ENCODE measurements at places on chromosomes 1 and 21.

- no peak for DNase-seq
Observed at GRCh38 chr1:38672692-38673091, 186.9 kb downstream of the RRAGC start.

DNA sequence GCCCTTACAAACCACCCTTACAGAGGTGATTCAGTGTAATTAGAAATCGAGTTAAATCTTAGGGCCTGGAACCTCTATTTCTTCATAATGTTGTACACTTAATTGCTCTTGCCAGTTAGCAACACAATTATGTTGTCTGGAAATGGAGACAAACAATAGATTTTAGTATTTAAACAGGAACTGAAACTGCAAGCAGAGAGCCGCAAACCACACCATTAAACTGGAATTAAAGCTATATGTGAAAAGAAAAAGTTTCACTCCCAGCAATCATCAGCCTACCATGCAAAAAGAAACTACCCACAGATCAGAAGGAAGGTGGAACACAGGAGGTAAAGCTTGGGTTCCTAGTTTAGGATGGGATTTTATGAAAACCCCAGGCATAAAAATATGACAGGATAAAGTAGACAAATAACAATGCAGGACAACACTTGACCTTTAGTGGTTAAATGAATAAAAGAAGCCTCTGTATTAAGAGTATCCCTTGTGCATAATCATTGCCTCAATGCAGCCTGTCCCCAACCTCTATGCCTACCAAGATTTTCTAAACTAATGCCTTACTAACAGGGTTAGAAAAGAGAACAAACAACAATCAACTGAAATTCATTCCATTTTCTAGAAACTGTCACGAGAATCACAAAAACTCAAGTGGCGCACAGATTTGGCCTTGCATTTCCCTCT, 304.3 kb upstream of the ESRRG start:
- DNase-seq = no peak

DNA sequence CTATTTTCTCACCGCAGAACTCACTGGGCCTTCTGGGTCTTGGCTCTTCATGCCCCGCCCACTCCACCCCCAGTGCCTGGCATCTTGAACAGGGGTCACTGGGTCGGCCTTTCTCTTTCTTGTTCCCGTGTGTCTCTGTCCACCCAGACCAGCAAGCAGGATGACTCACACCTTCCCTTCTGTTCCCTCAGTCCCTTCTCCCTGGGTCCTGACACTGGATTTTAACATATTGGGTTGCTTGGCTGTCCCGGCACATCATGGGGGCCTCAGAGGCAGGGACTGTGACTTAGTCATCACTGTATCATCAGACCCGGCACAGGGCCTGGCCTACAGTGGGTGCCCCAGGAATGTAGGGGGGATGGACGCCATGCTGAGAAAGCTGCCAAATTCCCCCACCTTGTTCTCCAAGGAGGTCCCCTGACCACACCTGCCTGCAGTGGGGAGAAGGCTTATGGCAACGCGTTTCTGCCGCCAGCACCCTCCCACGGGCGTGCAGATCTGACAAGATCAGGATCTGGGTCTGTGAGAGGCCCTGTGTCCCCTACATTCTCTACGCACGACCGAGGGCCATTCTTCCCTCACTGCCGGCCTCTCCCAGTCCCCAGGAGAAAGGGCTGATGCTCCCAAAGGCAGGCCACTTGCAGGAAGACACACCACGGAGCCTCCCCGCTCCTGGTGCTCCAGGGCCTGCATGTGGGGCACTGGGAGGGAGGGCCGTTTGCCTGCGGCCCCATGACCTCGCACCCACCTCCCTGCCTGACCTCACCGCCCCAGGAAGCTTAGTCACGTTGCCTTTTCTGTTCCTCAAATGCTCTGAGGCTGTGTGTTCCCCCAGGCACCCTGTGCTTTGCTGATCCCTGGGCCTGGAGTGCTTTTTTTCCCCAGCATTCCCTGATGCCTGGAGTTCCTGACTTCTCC, 157.2 kb upstream of the TMEM51 start:
- no peak for DNase-seq

GRCh38 chr1:212139526-212140135, 104.1 kb downstream of the DTL start:
- DNase-seq = no peak

DNA sequence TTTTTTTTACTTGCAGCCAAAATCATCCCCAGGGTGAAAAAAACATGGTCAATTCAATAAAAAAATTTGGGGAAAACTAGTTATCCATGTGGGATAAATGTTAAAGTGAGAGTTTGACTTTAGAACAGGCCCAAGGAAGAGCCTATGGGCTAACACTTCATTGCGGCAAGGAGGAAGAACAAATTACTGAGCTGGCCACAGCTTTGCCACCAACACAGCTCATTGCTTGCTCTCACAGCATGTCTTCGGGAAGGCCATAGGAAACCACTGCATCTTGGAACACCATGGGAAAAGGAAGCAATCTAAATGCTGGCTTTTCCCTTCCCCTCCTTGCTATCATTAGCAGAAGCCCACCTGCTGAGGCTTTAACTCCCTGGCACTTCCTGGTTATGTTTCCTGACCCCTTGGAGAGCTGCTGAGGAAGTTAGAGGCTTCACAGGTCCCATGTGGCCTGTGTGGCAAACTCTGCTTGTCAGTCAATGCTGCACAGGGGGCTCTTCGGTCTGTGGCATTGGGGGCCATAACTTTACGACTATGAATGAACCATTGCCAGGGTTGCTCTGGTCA, 86.0 kb downstream of the SLC25A24 start:
- no peak for DNase-seq

DNA sequence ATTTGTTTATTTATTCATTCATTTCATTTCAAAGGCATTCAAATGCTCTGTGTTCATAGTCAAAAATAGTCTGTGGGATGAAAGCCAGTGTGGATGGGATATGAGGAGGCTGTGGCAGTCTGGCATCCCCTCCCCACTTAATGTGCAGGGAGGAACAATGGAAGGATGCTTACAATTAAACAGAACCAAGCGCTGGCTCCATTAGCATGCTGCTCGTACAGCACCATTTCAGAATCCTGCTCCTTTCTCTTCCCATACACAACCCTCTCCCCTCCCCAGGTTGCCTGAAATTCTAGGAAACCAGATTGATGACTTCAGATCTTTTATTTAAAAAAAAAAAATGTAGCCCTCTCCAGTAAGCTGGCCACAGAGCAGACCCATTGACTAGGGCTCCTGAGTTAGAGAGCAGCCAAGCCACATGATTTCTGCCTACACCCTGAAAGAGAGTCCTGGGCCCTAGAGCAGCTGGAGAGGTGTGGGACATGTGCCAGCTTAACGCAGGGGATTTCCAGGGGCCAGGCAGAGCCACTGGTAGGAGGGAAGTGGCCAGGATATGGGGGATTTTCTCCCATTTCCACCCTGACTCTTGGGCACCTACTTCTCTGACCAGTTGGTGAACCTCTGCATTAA, 205.2 kb downstream of the ASTN1 start:
- DNase-seq = no peak

DNA sequence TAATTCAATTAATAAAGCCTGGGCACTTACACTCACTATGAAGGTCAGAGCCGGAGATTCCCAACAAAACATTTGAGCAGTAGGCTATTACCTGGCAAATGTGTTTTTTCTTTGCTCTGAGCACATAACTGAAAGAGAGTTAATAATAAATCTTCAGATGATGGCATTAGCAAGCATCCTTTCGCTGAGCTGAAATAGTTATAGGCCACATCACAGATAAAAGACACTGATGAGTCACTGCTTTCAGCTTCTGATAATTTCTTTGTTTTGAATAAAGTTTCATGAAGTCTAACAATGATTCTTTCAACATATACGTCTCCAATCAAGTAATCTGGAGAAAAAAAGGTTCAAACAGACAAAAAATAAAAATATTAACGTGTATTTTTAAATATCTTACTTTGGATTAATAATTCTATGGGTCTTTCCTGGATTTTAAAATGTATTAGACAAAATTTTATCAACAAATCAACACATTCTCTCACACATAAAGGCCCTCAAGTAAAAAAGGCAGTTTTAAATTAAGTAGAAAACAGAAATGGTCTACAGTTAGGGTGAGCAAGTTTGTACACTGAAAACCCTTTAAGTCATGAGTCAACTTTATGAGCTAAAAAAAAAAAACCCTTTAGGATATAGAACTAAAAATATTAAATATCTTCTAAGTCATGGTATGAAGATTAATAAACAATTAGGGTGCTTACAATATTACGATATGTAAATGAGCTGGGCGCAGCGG, 33.1 kb downstream of the LTN1 start:
- DNase-seq = no peak

GRCh38 chr1:186420923-186421322, 40.0 kb downstream of the PDC start:
- no peak for DNase-seq

DNA sequence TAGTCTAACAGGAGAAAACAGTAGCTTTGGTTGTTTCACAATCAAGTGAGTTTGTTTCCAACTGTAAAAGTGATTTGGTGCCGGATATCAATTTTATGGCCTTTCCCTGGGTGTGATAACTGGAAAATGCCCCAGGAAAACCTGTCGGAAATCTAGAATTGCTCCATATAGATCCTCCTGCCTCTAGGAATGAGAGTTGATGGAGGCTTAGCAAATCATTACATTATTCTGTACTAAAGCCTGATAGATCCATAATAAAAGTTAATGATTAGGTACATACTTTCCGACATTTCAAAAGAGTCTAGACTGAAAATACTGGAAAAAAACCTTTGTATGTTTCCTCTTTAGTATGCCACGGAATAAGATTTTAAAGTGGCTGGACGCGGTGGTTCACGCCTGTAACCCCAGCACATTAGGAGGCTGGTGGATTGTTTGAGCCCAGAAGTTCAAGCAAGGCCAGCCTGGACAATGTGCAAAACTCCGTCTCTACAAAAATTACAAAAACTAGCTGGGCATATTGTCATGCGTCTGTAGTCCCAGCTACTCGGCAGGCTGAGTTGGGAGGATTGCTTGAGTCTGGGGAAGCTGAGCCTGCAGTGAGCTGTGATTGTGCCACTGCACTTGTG, 70.0 kb upstream of the SLC45A1 start:
- no peak for DNase-seq

GRCh38 chr1:177566495-177566894, 395.7 kb downstream of the BRINP2 start:
- no peak for DNase-seq

DNA sequence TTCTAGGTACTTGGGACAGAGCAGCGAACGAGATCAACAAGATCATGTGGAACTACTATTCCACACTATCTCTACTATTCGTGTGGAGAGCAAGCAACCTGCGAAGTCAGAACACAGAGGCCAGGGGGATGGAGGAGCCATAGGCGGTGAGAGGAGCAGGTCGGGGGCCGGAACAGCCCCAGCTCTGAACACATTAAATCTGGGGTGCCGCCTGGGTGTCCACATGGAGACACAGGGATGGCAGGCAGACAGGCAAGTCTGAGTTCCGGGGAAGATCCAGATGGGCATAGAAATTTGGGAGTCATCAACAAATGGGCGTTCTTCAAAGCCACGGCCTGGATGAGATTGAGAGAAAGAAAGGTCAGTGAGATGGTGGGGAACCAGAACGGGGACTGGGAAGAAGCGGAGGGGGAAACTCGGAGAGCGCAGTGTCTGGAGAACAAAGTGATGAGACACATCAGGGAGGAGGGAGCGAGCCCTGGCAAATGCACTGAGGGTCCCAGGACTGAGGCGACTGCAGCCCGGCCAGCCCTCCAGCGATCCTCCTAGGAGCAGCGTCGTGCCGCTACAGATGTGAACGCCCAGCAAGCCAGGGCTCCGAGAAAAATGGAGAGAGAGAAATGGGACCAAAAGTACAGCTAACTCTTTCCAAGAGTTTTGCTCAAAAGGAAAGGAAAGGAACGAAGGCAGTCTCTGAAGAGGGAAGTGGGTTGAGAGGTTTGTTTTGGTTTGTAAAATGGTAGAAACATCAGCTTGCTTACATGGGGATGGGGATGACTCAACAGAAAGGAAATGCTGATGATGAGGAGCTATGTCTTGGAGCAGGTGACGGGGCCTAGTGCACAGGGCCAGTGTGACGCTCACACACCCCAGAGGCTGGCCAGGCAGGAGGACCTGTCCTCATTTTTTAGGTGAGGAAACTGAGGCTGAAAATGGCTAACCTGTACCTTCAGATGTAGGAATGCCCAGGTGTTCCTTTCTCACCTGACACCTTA, 84.5 kb downstream of the GLIS1 start:
- no peak for DNase-seq

GRCh38 chr1:21503706-21504377, 5.4 kb upstream of the ALPL start:
- DNase-seq = no peak

- DNase-seq = no peak
Observed at GRCh38 chr1:153404768-153405167, 11.6 kb upstream of the S100A7A start.

DNA sequence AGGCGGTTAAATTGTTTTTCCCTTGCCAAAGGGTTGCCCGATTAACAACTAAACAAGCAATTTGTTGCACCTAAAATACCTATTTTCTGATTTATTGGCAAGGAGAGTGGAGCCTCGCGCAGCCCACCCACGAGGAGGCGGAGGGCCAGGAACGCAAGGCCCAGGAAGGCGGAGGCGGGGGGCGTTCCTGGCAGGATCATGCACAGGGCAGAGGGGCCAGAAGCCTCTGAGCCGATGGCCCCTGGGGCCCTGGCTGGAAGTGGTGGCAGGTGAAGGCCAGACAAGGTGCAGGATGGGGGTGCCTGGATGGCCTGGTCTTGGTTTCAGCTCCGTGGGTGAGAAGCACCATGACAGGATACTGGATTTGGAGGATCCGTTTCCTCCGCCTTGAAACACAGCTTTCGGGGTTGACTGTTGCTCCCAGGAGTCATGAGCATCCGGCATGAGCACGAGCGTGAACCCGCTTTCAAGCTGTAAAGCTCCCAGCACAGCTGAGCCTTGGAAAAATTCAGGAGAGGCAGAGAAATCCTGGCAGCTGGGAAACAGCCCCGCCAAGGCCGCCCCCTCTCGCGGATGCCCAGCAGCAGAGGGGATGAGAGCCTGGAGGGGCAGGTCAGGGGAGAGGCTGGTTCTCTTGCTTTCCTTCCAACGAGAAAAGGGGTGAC, 35.0 kb downstream of the AJAP1 start:
- no peak for DNase-seq

DNA sequence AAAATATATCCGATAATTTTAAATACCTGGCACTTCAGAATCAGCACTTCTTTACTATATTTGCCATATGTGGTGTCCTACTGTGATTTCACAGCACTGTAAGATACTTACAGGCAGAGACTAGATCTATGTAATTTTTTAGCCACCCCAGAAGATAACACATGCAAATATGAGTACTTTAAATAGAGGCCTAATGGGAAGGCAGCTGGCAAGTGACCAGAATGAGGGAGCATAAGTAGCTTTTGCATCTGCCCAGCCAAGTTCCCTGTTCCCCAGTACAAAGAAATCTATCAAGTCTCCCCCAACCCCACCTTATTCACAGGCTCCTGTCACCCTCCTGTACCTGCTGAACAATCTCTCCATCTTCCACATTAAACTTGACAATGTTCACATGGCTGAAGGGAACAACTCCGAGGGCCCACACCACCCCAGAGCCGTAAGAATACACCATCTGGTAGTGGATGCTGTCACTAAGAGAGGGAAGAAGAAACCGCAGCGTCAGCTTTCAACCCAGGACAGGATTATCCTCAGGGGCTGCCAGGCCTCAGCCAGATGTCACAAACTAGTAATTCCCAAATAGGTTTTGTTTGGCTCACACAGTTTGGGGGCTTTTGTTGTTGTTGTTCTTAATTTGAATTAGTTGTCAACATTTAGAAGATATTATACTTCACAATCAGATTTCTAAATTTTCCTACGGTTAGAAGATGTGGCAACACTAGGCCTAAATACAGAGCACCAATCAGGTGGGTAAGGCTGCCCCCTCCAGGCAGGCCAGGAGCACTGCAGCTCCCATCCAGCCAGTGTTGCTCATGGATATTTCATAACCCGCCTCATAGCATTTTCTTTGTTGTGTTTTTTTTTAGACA, 10.4 kb downstream of the EMC1 start:
- DNase-seq = peak; percentile 37

GRCh38 chr1:33516891-33517567, 44.6 kb downstream of the ZSCAN20 start:
- DNase-seq = no peak
